ENCODE measurements at places on chromosomes 1 and 21.

- DNase-seq, result no peak
Observed at GRCh38 chr1:178933105-178933561, 62.3 kb upstream of the ANGPTL1 start.

GRCh38 chr1:210650403-210650802, 321.7 kb downstream of the HHAT start:
- DNase-seq, result no peak

- DNase-seq, result no peak
Observed at GRCh38 chr1:1669468-1670440, 10.9 kb upstream of the CDK11B start.

DNA sequence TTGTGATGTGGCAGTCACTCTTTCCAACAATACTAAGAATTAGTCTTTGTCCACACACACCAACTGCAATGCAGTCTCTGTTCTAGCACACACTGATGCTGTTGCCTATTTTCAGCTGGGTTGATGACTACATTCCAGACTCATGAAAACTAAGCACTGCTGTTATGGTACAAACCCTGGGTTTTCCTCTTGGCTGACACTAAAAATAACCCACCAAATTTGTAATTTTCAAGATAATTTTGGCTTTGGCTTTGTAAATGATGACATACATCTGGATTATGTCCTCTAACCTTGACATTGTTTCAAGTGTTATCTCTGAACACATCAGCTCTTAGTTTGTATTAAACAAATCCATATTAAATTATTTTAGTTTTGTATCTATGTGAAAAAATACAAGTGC, 444.8 kb downstream of the PTPRC start:
- DNase-seq, result no peak

- DNase-seq, result no peak
Observed at GRCh38 chr1:154964359-154964758, 2.8 kb upstream of the PYGO2 start.

- peak; percentile 47 for DNase-seq
Observed at GRCh38 chr1:153533689-153534201, 2.0 kb downstream of the S100A6 start.

DNA sequence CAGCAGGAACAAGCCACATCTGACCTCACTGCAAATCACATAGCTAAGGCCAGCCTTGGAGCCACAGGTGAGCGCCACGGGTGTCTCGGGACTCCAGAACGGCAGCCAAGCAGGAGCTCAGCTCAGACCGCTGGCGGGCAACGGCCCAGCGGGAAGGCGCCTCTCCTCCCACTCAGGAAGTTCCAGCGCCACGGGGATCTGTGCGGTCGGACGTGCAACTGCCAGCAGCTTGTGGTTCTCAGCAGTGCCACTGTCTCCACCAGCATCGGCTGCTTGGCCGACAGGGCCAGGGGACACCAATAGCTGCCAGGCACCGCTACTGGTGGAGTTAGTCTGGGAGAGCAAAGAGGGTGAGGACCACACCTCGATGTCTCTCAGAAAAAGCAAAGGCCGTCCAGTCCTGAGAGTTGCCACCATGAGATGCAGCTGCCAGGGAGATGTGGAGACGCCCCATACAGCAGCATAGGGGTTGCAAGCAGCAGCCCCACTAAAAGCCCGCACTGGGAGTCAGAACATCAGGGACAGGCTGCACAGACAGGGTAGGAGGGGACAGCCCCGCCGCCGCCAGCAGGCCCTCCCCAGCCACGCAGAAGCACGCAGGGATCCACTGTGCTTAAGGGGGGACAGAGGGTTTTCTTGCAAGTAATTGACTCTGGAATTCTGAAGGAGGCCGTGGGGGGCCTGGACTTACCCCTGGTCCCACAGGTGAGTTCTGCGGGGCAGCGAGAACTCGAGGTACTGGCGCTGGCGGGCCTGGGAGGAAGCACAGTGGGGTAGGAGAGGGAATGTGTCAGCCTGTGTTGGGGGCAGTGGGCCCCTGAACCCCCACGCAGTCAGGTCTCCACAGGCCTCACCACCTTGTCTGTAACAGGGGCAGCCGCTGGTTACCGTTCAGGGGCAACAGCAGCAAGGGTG, 83.5 kb downstream of the NPHP4 start:
- no peak for DNase-seq

DNA sequence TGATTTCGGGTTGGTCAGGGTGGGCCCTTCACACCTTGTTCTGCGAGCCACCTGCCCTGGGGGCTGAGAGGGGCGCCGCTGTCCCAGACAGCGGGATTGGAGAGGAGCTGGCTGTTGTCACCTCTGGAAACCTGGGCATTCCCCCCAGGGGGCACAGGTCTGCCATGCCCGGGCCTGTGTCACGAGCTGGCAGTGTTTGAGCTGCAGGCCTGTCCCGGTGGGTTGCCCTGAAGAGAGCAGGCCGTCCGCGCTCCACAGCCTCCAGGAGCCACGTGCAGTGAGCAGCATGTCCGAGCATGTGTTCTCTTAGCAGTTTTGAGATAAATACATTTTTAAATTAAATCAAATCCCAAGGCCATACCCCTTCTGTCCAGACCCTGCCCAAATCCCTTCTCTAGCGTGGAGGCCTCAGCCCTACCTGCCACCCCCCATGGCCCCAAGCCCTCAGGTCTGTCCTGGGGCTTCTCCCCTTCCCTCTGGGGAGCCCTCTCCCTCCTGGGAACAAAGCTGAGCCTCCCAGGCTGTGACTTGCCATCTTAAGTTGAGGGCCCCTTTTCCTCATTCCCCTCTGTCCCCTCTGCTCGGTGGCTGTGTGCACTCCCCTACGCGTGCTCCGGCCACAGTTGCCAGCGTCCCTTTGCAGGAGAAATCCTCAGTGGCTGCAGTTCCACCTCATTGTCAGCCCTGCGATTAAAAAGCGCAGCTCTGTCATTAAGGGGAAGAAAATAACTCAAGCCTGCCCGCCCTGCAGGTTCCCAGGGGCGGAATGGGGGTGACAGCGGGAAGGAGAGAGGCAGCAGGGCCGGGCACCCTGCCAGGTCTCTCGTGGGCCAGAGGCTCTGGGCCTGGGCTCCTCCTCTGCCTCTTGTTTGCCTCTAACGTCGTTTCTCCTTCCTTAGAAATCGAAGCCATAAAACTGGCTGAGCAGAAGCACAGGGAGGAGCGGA, 26.6 kb downstream of the SLX9 start:
- DNase-seq, result peak; percentile 32

DNA sequence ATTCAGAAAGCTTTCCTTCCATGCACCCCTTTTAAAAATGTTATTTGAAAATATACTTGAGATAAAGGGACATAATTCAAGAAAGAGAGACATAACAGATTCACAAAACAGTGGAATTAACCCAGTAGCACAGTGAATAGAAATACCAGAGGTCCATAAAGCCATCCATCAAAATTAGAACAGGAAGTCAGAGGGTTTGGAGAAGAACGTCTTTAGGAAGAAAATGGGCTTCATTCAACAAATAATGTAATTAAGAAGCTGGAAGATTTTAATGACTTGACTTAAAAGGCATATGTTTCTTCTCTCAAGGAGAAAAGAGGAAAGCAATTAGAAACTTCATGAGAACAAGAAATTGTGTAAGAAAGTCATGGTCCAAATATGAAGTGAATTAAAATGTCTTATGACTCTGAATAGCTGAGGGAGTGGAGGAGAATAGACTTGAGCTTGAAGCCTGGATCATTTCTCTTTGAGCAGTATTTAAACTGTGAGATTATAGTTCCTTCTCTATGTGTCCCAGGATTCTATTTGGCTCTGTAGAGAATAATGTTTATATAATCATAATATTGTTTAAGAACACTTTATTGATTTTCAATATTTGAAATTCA, 7.9 kb upstream of the HCRTR1 start:
- DNase-seq, result no peak

- DNase-seq, result no peak
Observed at GRCh38 chr1:23278717-23279116, 61.4 kb upstream of the HTR1D start.

DNA sequence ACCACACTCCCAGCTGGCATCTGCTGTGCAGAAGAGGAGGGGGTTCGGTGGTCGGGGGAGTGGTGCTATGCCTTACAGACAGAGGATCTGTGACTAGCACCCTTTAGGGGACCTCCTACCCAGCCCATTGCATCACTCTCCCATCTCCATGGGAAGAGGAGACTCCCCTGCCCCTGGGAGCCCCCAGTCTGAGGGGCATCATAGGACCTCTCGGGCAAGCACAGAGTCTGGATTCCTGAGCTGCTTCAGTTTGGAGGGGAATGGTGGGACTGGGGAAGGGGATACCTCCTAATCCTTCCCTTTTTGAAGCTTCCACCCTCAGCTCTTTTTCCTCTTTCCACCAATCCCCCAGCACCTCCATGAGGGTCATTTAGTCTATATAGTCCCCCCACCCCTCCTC, 1.4 kb downstream of the INSRR start:
- DNase-seq, result no peak

DNA sequence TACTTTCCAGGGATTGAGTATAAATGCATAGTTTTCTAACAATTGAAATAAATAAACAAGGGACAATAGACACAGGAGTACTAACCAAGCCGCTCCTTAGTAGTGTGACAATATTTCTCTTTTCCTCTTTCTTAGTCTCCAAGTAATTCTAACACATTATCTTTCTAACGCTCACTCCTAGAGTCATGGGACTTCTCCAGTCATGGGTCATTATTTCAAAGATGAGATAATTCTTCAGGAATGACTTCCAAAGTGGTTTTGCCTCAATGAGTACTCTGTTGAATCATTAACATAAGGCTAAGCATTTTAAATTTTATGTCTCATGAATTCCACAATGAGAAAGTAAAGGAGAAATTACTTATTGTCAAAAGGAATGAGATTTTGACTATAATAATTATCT, 605.8 kb upstream of the ADAMTS5 start:
- DNase-seq, result no peak

DNA sequence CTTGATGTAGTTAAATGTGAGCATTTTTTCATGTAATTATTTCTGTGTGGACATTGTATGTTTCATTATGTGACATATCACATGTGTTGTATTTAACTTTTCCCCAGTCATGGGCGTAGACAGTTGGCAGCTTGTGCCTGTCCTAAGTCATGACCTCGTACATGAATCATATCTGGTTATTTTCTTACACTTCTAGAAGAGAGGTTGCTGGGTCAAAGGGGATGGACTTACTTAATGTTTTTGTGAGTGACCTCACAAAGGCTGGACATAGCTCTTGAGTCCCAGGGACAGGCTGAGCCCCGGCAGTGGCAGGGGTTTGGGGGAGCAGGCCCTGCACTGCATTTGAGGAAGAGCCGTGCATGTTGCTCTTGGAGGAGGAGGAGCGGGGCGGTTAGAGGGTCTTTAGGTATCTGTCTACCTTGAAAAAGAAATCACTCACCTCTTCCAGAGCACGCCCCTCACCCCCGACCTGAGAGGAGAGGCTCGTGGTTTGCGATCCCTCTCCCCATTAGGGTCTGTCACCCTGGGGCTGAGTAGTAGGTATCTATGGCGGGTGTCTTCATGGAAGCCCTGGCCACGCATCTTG, 16.4 kb downstream of the IFNGR2 start:
- no peak for DNase-seq

GRCh38 chr1:60449876-60450275, 376.3 kb upstream of the C1orf87 start:
- no peak for DNase-seq

DNA sequence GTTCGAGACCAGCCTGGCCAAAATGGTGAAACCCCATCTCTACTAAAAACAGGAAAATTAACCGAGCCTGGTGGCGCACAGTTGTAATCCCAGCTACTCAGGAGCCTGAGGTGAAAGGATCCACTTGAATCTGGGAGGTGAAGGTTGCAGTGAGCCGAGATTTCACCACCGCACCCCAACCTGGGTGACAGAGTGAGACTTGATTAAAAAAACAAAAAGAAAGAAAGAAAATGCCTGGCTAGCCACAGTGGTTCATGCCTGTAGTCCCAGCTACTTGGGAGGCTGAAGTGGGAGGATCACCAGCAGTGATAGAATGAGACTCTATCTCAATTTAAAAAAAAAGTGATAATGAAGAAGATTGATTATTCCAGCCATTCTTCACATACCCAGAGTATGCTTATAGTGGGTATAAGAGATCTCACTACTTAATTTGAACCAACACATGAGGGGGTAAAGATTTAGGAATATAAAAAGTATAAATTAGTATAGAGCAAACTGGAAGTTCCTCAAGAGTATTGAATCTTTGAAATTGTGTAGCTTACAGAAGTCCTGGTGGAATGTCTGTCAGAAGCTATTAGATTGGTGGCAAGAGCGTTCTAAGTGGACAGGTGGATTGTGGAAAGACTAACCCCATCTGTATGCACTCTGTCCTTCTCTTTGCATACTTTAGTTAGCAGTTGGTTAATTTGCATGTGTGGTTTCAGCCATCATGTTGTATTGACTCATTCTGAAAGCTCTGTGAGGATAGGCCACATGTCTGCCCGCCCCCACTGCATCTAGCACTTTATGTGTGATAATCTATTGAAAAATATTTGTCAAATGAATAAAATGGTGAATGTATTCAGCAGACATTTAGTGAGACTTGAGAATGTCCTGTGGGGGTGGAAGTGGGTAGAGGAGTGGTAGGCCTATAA, 25.0 kb downstream of the RLF start:
- DNase-seq, result no peak

DNA sequence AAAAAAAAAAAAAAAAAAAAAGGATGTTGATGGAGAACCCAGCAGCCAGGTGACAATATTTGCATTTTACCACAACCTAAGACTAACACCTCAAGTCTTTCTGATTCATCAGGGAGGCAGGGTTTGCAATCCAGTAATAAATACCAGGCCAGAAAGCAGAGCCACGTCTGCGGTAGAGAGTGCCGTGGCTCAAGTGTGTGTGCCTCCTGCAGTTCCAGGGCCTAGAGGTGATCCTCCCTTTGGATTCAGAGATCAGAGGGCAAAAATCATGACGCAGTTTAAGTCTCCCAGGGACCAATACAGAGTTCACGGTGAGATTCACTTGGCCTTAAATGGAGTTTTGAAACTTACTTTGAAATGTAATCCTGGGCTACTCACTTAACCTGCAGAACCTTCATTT, 34.9 kb downstream of the TMCO4 start:
- DNase-seq, result no peak

GRCh38 chr1:38127428-38127827, 80.8 kb upstream of the POU3F1 start:
- DNase-seq, result no peak

- no peak for DNase-seq
Observed at GRCh38 chr1:24861821-24862727, 68.0 kb downstream of the RUNX3 start.

- DNase-seq, result no peak
Observed at GRCh38 chr1:198411240-198411639, 129.2 kb downstream of the ATP6V1G3 start.

DNA sequence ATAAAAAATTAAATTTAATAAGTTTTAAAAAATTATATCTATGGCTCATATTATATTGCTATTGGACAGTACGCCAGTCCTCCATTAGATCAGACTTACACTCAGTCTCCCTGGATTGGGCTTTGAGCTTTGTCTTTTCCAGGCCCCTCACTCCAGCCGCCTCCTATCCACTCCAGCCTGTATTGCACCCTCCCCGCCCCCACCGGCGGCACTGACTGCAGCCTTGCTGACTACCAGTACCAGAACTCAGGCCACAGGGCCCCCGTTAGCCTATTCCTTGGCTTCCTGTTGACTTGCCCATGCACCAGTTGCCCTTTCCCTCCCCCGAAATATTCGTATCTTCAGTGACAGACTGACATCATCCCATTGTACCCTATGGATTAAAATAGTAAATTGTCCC, 127.9 kb downstream of the CSMD2 start:
- no peak for DNase-seq
